Sciatic nerve (tissue), 2 donors: ENCODE measurements at places on chromosomes 5 and 9.

DNA sequence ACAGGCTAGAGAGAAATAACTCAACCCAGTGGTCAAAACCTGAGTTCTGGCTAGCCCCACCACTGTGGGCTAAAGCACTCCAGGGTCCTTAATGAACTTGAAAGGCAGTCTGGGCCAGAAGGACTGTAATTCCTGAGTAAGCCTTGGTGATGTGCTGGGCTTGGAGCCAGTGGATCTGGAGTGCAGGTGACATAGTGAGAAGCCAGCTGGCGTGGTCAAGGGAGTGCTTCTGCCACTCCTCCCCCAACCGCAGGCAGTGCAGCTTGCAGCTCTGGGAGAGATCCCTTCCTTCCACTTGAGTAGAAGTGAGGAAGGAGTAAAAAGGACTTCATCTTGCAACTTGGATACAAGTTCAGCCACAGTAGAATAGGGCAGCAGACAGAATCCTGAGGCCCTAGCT is 424.0 kb downstream of the CDH18 start:
- DNase-seq: no peak

- no peak for DNase-seq
Measured at GRCh38 chr5:51345106-51345505, 38.1 kb upstream of the ISL1 start.

DNA sequence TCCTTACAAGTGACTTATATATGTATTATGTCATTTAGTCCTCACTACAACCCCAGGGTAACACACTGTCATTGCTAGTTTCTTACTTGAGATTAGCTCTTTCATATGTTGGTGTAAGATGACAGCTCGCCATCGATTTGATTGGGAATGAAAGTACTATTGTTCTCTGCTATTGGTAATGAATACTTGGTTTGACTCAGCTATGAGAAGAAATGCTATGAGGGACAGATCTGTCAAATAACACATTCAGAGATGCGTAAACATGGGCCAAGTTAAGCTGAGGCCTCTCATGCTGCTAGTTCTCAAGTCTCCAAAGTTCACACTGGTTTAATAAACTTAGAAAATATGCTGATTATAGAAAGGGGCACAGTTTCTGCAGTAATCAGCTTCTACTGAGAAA is 142.7 kb downstream of the SGCD start:
- DNase-seq: no peak

- DNase-seq: no peak
Measured at GRCh38 chr9:109115931-109116526, 3.7 kb downstream of the TMEM245 start.

DNA sequence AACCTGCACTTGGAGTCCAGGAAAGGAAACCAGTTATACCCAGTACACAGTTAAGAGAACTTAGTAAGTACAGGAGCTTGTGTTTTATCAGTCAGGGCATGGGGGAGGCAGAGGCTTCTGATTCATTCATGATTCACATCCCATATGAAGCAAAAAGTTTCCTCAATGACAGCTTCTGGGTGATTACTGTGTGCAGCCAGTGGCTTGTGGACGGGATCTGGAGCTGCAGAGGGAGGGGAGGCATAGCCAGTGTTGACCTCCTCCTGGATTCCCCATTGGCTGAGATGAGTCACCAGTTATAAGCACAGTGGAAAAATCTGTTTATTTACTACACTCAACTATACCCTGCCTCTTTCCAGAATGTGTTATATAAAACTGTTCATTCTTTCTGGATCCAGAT is 17.7 kb downstream of the IL31RA start:
- no peak for DNase-seq

DNA sequence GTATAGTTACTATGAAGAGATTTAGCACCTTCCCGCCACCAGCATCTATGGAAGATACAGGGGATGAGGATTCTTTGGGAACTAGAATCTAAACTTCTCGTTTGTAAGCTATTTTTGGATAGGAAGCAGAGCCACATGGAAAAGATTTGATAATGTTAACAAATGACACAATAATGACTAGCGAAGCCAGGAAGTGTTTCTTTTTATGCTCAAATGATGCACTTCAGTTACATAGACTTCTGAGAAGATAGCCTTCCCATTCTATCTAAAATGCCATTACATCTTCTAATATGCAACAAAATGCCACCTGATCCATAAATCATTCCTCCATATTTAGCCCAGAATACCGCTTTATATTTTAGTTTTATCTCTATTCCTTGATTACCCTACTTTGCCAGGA is 17.0 kb upstream of the TNC start:
- no peak for DNase-seq

GRCh38 chr9:127698985-127699670 is 7.7 kb upstream of the CFAP157 start:
- DNase-seq: peak; percentile 98

DNA sequence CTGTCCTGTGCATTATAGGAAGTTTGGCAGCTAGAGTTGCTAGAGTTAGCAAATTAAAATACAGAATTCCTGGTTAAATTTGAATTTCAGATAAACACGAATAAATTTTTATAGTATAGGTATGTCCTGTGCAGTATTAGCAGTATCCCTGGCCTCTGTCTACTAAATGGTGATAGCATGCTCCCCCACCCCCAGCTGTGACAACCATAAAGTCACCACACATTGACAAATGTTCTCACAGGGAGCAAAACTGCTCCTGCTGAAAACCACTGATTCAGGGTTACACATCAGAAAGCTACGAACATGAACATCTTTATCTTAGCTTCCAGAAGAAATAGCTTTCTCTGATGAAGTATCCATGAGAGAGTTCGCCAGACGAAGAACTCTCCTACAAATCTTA is 91.8 kb upstream of the CCDC112 start:
- DNase-seq: no peak

- no peak for DNase-seq
Measured at GRCh38 chr5:167916261-167916691, 375.2 kb upstream of the WWC1 start.

- DNase-seq: peak; percentile 18
Measured at GRCh38 chr5:137085206-137085605, 413.9 kb downstream of the SPOCK1 start.

- DNase-seq: no peak
Measured at GRCh38 chr9:127654619-127655018, 42.5 kb downstream of the STXBP1 start.

- DNase-seq: no peak
Measured at GRCh38 chr9:70789086-70789485, 332.3 kb downstream of the TRPM3 start.

GRCh38 chr5:84384604-84385575 is at the start of gene EDIL3:
EDIL3 (minus strand) TSS chr5:84384880; CDS start chr5:84384374, 506 bp downstream.
- DNase-seq: peak; percentile 64

DNA sequence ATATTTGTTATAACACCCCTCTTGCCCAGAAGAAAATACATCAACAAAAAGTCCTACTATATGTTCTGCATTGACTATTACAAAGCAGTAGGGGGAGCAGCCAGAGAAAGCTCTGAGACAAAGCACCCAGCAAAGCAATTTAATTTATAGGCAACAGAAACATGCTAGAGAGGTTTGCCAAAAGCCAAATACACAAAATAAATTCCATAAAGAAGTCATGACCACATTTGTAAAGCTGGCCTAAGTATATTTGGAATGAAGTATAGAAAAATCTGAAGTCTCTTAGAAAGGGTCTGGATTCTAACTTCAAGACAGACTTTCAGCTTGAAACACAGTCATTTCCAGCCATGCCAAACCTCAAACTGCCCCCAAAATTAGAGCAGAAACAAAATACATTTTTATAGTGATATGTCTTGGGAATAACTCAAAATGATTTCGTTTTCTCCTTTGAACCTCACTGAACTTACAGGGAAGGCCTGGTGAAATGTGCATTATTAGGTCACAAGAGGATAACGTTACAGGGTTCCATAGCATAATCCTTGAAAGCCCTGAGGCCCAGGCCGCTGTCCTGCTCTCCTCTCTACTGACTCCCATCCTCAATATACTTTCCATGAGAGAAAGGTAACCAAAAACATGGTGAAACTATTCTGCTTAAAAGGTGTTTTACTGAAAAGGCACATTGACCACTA is 451.8 kb downstream of the RAB3C start:
- no peak for DNase-seq
